ENCODE measurements at places on chromosomes 5 and 9. TPM values are rescaled to one million over a fixed set of nuclear protein-coding genes. Genes with fewer than 3 reads are reported as not detected.

Gene IFNA10
- polyA plus RNA-seq: not detected

Gene ADRA1B
- not detected for polyA plus RNA-seq

Gene LCP2
- polyA plus RNA-seq: 31.6 TPM

Gene SPINK5
- polyA plus RNA-seq: not detected

Gene SPARC
- 16.1 TPM for polyA plus RNA-seq

Gene FAT2
- polyA plus RNA-seq: not detected

Gene FXN
- polyA plus RNA-seq: 44.7 TPM

Gene C5orf52
- not detected for polyA plus RNA-seq

Gene BNC2
- not detected for polyA plus RNA-seq

Gene ELAVL2
- not detected for polyA plus RNA-seq

Gene SPINK4
- not detected for polyA plus RNA-seq

Gene C7
- not detected for polyA plus RNA-seq

Gene FRMD3
- polyA plus RNA-seq: 1.1 TPM

Gene GADD45G
- 1.1 TPM for polyA plus RNA-seq

Gene CRAT
- polyA plus RNA-seq: 8.1 TPM

Gene LOX
- not detected for polyA plus RNA-seq

Gene ENTPD2
- not detected for polyA plus RNA-seq

Gene PCDHA12
- not detected for polyA plus RNA-seq

Gene FOXI1
- polyA plus RNA-seq: not detected

Gene PRRX2
- not detected for polyA plus RNA-seq

Gene SLC30A5
- 25.9 TPM for polyA plus RNA-seq

Gene SRD5A1
- 14.9 TPM for polyA plus RNA-seq

Gene TEX53
- not detected for polyA plus RNA-seq

Gene PCDHGA5
- not detected for polyA plus RNA-seq

Measured in IgD-negative memory B cell (primary cell).